ENCODE measurements at places on chromosomes 11 and 22.

- no peak for DNase-seq
These were observed 823 bp upstream of the MUC15 start for GRCh38 chr11:26572770-26573402.

DNA sequence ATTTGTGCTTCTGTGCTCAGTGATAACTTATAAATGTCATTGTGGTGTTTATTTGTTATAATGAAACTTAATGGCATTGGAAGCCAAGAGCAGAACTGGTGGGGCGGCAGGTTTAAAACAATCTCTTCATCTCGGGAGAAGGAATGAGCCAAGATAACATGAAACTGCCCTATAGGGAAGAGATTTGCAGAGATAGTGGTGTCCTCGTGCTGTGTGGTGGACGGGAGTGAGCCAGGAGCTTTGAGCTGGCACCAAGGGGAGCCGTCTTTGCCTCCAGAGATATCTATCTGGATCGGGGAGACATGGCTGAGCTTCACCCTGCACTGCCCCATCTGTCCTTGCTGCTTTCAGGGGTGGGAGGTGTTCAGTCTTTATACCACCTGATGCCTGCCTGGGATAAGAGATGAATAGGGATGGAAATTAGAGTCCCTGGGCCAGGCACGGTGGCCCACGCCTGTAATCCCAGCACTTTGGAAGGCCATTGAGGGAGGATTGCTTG lies 189.6 kb downstream of the ST3GAL4 start:
- no peak for DNase-seq

- no peak for DNase-seq
These were observed 12.2 kb upstream of the CYTH4 start for GRCh38 chr22:37269936-37270678.

DNA sequence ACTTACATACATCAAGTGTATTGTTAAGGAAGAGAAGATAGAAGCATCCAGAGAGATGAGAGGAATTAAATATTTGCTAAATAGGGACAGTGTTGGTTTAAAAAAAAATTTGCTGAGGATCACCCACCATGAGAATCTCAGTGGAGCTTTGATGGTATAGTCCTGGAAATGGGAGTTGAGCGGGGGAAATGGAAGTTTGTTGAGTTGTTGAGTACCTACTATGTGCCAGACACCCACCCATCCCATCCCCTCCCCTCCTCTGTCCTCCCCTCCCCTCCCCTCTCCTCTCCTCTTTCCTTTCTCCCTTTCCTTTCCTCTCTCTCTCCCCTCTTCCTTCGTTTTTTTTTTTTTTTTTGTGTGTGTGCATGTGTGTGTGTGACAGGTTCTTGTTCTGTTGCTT lies 4.7 kb upstream of the MFRP start:
- DNase-seq: no peak

- DNase-seq: no peak
These were observed 564.6 kb upstream of the FAT3 start for GRCh38 chr11:91660036-91660435.

GRCh38 chr11:28628412-28628811 lies 520.2 kb downstream of the METTL15 start:
- DNase-seq: no peak

DNA sequence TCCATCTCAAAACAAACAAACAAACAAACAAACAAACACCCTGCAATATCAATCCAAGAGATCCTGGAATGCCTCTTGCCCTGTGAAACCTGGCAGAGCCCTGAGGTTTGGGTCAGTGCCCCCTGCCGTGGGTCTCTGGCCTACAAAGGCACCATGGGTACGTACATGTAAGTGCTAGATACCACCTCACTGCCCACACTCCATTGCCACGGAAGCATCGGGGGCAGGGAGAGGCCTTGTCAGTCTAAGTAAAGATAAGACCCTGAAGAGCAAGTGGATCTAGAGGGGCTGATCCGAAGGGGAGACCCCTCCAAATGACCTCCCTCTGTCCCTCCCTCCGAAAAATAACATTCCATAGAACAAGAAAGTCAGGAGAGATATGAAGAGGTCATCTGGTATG lies 2.0 kb upstream of the MIEF1 start:
- no peak for DNase-seq

GRCh38 chr11:78177216-78177615 lies 11.2 kb downstream of the KCTD21 start:
- no peak for DNase-seq

- DNase-seq: no peak
These were observed 908 bp downstream of the PPME1 start for GRCh38 chr11:74171997-74172396.

- no peak for DNase-seq
These were observed 1.5 kb downstream of the FHIP1B start for GRCh38 chr11:6232899-6233298.

- no peak for DNase-seq
These were observed 63.8 kb downstream of the IGLL1 start for GRCh38 chr22:23516304-23516703.

- DNase-seq: no peak
These were observed 58.5 kb downstream of the GUCY1A2 start for GRCh38 chr11:106959800-106960199.
